ENCODE measurements at places on chromosomes 1 and 21.
A peak's percentile ranks its signal among the peaks of the same experiment; 100 is the strongest.

- no peak for DNase-seq
These were observed 5.1 kb upstream of the FOXJ3 start for GRCh38 chr1:42340093-42340492.

DNA sequence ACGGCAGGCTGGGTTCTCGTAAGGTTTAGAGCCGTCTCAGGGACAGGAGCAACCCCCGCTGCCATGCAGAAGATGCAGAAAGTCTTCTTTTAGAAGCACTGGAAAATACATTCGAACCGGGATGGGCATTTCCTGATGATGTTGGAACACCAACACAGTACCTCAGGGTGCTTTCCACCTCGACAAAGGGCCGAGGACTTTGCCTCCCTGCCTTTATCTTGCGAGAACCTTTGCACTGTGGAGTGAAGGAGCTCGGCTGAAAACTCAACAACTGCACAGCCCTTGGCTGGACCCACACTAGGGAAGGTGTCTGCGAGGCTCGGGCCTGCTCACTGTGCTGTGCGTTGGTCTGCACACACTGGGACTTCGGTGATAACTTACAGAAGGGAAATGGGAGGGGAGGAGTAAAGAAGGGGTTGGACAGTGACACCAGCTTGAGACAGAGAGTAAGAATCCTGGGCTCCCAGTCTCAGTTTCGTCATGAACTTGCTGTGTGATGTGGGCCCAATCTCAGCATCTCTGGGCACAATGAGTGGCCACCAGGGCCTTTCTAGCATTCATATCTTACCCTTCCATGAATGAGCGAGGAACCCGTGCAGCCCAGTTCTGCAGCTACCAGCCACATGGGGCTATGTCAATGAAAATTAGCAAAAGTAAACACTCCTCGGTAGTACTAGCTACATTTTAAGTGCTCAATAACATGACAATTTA is 18.2 kb downstream of the RCAN1 start:
- no peak for DNase-seq

DNA sequence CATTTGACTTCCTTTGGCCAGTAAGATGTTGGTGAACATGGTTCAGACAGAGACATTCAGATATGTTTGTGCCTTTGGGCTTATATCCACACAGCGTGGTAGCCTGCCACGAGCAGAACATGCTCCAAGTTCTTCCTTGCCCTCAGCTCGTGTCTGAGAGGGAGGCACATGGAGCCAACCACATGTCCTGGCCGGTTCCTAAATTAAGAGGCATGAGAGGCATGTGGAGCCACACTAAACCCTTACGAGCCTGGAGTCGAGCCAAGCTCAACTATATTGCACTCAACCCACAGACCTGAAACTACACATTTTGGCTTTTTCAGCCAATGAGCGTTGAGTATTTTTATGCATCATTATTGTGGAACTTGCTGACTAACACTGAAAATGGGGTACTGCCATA is 133.7 kb upstream of the KCNK1 start:
- no peak for DNase-seq

DNA sequence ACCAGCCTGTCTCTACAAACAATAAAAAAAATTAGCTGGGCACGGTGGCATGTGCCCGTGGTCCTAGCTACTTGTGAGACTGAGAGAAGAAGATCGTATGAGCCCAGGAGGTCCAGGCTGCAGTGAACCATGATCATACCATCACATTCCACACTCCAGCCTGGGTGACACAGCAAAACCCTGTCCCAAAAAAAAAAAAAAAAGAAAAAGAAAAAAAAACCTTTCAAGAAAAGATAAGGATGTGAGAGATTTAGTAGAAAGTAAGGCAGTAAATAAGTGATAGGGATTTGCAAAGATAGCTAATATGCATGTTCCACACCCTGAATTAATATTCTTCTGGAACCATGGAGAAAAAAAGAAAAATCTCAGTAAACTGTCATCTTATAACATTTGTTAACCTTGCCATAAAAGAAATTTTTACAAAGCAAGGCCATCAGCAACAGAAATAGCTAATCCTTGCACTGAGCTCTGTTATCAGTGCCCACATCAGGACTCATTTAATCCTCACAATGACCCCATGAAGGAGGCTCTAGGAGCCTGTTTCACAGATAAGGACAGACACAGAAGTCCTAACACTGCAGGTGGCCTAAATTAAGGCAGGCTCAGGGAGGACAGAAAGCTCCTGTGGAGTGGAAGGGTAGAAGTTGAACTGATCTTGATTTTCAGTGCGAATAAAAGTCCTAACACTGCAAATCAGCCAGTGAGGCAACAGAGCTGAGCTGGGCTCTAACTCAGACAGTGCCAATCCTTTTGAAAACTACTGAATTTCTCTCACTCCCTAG is 7.6 kb downstream of the GNB1 start:
- DNase-seq, result no peak

- no peak for DNase-seq
These were observed 247.4 kb downstream of the KAZN start for GRCh38 chr1:14845851-14846250.

DNA sequence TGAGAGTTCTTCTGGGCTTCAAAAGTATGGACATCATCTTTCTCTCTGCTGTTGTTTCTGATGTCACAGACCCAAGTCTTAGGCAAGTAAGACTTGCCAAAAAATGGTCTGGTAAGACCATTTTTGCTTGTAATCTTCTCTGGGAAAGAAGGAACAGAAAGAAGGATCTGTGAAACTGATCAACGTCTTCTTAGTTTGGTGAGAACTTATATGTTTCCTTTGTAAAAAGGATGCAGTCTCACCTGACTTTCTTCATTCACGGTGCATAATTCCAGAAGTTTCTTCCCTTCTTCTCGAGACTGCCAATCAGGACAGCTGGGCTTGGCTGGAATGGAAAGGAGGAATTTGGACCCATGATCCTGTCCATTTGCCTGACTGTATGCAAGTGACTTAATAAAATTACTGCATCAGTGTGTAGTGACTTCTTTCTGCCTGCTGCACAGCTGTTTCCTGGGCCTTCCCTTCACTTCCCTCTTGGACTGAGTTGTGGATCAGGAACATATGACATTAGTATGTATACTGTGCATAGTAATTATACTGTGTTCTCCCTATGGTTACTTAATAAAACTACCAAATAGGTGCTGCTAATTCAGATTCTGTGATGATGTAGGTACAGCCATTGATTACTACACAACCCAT is 7.6 kb upstream of the DENND1B start:
- DNase-seq, result no peak

- no peak for DNase-seq
These were observed 1.0 kb upstream of the PERM1 start for GRCh38 chr1:982765-983436.

GRCh38 chr1:162919034-162919433 is 58.1 kb upstream of the CCDC190 start:
- no peak for DNase-seq

DNA sequence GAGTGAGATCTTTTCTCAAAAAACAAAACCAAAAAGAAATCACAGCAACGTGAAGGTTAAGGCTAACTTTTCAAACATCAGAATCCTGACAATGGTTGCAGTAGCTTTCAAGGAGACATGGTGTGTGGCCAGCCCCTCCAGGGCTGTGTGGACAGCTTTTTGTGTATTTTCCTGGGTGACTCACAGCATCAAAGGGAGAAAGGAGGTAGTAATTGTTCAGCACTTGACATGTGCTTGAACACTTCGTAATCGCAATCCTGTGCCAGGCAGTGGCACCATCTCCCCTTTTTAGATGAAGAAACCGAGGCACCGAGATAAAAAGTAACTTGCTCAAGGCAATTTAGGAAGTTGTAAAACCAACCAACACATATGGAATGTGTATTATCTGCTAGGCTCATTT is 10.3 kb downstream of the NBL1 start:
- DNase-seq, result no peak

GRCh38 chr21:39313042-39313570 is 326 bp downstream of the BRWD1 start:
- peak; percentile 37 for DNase-seq

DNA sequence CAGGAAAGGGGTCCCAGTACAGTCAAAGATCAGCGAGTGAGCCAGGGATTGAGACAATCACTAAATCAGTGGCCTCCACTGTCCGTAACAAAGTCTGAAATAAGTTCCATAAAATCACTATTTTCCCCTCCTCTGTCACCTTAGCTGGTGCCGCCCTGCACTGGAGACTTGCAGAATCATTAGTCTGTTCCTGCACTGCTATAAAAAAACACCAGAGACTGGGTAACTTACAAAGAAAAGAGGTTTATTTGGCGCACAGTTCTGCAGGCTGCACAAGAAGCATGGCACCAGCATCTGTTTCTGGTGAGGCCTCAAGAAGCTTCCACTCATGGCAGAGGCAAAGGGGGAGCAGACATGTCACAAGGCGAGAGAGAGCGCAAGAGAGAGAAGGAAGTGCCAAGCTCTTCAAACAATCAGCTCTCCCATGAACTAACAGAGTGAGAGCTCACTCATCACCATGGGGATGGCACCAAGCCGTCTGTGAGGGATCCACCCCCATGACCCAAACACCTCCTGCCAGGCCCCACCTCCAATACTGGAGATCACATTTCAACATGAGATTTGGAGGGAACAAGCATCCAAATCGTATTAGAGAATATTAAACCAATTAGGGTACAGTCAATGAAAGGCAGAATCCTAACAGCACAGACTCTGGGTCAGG is 129.8 kb upstream of the TIAM1 start:
- no peak for DNase-seq

DNA sequence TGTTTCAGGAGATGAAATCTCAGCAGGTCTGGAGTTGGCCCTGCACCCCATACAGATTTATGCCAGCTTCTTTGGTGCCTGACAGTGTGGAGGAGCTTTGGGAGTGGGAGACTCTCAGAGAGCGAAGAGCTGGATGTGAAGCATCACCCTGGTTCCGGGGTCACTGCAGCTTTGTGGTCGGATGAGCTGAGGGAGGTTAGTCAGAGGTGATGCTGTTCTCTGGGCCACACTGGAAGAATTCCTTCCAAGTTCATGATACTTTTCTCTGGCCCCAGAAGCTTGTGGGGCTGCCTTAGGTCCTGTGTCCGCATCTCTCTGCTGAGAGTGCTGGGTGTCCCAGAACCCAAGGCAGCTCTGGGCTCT is 467.8 kb downstream of the CAMTA1 start:
- DNase-seq, result no peak

DNA sequence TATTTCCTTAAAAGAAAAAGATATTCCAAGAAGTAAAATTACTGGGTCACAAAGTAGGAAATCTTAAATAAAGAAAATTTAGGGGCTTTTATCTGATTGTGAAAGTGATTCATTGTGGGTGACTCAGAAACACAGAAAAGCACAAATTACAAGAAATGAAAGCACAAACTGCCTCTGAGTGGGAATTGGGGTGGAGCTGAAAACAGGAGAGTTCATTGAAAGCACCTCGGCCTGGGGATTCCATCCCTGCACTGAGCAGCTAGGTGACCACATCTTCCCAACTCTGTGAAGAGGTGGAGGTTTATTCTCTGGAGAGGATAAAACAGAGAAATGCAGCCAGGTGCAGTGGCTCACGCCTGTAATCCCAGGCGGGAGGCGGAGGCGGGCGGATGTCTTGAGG is 7.4 kb downstream of the GJA4 start:
- DNase-seq, result no peak

GRCh38 chr1:29648798-29649188 is 412.5 kb downstream of the PTPRU start:
- DNase-seq, result no peak

DNA sequence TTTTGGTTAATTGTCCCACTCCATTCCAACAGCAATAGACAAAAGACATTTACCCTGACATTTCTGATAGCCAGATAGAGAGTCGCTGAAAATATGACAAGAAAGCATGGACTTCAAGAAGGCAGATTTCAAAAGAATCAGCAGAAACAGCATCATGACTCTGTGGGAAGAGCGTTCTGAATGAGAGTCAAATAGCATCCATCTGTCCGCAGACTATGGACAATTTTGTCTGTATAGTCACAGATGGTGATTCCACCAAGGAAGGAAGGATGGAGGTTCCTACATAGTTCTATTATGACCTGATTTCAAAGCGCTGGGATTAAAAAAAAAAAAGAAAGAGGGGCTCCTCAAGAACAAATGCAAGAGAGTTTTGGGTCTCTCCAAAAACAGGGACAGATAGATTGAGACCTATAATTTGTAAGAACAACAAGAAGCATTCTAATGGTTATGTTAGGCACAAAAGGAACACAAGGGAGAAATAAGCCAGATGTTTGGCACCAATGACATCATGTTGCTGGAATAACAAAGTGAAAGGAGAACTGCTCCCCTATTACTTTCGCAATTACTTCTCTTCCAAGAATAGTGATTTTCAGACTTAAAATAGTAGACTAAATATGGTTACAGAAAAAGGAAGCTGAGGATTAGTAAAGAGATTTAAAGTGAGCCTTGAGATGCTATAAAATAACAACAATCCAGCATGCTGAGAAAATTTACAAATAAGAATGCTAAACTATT is 28.5 kb downstream of the NIBAN1 start:
- DNase-seq, result peak; percentile 51

DNA sequence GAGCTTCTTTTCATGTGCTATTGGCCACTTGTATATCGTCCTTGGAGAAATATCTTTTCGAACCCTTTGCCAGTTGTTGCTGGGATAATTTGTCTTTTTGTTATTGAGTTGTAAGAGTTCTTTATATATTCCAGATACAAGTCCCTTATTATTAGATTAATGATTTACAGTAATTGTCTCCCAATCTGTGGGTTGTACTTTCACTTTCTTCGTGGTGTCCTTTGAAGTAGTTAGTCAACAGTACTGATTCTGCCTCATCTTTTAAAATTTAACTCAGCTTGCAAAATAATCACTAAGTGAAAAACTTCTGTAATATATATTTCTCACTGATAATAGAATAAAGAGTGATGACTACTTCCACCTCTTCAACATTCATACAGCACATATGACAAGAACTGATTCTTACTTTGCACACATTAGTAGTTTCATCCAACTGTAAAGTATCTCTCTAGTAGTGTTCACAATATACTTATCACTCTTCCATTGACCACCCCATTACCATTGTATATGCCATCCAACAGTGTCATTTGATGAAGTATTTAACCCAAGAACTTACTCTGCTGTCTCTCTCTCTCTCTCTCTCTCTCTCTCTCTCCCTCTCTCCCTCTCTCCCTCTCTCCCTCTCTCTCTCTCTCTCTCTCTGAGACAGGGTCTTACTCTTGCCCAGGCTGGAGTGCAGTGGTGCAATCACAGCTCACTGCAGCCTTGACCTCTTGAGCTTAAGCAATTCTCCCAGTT is 104.2 kb upstream of the DMRTA2 start:
- peak; percentile 6 for DNase-seq

- peak; percentile 70 for DNase-seq
These were observed at the start of gene MEGF6 for GRCh38 chr1:3611170-3612019. Gene MEGF6 (minus strand): TSS chr1:3611508. CDS start chr1:3611268, 240 bp downstream.

DNA sequence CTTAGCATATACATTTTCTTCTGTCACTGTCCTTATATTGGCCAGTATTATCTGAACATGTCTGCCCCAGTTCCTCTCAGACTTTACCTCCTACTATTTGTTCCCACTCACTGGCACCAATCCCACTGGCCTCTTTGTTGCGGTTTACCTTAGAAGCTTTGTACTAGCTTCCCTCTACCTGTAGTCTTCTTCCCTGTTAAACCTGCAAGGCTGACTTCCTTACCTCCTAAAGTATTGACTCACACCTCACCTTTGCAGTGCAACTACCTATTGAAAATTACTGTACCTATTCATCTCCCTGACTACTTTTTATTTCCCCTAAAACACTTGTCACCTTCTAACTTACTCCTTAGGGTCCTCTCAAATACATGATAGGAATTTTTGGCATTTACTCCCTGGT is 111.1 kb downstream of the CLEC20A start:
- DNase-seq, result no peak
